ENCODE measurements at places on chromosomes 5 and 9.

GRCh38 chr5:9423571-9423970, 122.3 kb downstream of the SEMA5A start:
- DNase-seq = peak; percentile 3

DNA sequence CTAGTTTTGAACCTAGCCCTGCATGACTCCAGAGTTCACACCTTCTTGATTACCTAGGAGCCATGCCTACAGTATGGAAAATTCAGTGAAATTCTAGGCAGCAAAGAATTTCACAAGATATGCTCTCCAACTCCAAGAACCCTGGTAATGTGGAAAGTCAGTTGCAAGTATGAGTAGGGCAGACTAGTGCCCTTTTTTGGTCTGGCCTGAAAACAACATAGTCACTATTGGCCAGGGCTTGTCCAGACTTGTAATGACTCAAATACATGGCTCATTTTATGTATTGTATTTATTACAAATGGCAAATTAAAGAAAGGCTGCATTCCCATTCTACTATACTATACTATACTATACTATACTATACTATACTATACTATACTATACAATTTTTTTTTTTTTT, 160.4 kb downstream of the ESM1 start:
- DNase-seq = no peak

- DNase-seq = no peak
Observed at GRCh38 chr9:129340427-129341170, 162.5 kb upstream of the IER5L start.

DNA sequence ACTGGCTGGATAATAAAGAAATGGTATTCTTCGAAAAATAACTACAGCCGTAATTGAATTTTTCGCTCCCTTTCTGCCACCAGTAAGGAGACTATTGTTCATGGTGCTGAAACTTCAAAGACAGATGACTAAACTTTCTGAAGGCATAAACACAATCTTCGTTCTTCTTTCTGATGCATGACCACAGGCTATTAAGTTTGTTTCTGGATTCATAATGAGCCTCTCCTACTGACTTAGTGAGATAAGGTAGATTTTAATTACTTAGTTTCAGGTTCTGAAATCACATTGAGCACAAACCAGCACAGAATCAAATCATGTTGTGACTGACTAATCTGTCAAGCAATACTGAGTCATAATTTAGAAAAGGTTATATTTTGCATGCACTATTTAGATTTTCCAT, 441.8 kb upstream of the CCNG1 start:
- no peak for DNase-seq

GRCh38 chr5:157509093-157509492, 49.1 kb downstream of the NIPAL4 start:
- no peak for DNase-seq

DNA sequence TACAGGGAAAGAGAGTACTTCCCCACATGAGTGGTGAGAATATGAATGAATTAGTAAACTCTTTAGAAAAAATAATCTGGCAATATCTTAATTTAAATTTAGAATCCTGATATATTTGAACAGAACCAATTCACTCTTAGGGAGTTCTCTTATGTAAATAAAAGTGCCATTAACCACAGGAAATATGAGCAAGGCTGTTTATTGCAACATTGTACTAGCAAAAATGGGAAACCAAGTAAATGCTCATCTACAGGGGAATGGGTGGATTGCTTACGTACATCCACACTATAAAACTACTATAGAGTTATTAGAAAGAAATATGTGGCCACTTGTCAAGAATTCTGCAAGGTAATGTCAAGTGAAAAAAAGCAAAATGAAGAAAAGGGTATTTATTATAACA, 274.5 kb downstream of the TLE1 start:
- no peak for DNase-seq

Measured in kidney glomerular epithelial cell (primary cell).